ENCODE measurements at places on chromosomes 16 and 17.

GRCh38 chr16:14438256-14438655, 191.8 kb downstream of the PARN start:
- DNase-seq, result no peak
- H3K27me3 ChIP-seq, result no peaks in the 10 kb centered on the region
- peaks cover 24% of the 10 kb centered on the region for H3K4me1 ChIP-seq

GRCh38 chr16:26137956-26138355, 446.2 kb downstream of the HS3ST4 start:
- H3K4me3 ChIP-seq, result no peak overlapping the region
- H3K4me1 ChIP-seq, result no peaks in the 10 kb centered on the region
- no peak overlapping the region for H3K27ac ChIP-seq
- no peak for DNase-seq
- no peaks in the 10 kb centered on the region for H3K27me3 ChIP-seq
- H3K36me3 ChIP-seq, result no peaks in the 10 kb centered on the region

GRCh38 chr17:21772321-21772720, 80.0 kb downstream of the KCNJ18 start:
- H3K27ac ChIP-seq, result no peak overlapping the region
- no peaks in the 10 kb centered on the region for H3K4me1 ChIP-seq
- H3K4me3 ChIP-seq, result no peak overlapping the region
- no peaks in the 10 kb centered on the region for H3K36me3 ChIP-seq

- no peak for DNase-seq
- H3K27me3 ChIP-seq, result peaks cover 24% of the 10 kb centered on the region
- no peak overlapping the region for H3K4me3 ChIP-seq
- no peaks in the 10 kb centered on the region for H3K4me1 ChIP-seq
- no peaks in the 10 kb centered on the region for H3K36me3 ChIP-seq
These were observed 30.1 kb downstream of the FZD2 start for GRCh38 chr17:44587339-44587738.

DNA sequence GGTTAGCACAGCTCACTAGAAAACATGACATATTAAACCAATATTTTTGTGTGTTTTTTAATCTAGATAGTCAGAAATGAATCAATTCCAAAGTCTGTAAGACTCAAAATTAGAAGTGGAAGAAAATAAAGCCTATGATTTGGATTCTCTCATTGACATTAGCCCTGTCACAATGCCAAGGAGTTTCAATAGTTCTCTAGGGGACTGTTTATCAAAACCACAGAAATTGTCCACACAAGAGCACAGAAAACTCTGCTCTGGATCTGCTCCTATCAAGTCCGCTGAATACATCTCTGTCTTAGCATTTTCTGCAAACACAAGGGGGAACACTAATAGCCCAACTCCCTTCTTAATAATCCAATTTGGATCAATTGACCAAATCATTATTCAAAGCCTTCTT, 152.0 kb downstream of the HS3ST3B1 start:
- H3K27ac ChIP-seq, result no peak overlapping the region
- H3K27me3 ChIP-seq, result peaks cover 9% of the 10 kb centered on the region
- no peak overlapping the region for H3K4me3 ChIP-seq
- no peak for DNase-seq
- no peaks in the 10 kb centered on the region for H3K4me1 ChIP-seq

- H3K4me3 ChIP-seq, result no peak overlapping the region
- H3K4me1 ChIP-seq, result peaks cover 4% of the 10 kb centered on the region
- H3K27me3 ChIP-seq, result peaks cover 26% of the 10 kb centered on the region
- no peak overlapping the region for H3K27ac ChIP-seq
- DNase-seq, result no peak
These were observed 73.5 kb upstream of the GRIN2A start for GRCh38 chr16:10255728-10256127.

DNA sequence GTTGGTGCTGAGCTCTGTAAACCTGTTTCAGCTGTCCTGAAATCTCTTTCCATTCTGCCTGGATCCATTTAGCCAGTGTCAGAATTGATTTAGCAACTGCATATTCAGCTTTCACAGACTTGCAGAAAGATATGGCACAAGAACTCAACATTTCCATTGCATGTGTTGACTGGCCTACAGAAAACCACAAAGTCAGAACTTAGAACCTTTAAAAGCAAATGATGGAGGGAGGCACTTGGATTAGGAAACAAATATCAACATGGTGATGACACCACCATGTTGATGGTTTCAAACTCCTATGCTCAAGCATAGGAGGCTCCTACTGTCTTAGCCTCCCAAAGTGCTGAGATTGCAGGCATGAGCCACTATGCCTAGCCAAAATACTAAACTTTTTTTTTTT, 52.3 kb upstream of the ARL6IP1 start:
- H3K4me1 ChIP-seq, result peaks cover 5% of the 10 kb centered on the region

DNA sequence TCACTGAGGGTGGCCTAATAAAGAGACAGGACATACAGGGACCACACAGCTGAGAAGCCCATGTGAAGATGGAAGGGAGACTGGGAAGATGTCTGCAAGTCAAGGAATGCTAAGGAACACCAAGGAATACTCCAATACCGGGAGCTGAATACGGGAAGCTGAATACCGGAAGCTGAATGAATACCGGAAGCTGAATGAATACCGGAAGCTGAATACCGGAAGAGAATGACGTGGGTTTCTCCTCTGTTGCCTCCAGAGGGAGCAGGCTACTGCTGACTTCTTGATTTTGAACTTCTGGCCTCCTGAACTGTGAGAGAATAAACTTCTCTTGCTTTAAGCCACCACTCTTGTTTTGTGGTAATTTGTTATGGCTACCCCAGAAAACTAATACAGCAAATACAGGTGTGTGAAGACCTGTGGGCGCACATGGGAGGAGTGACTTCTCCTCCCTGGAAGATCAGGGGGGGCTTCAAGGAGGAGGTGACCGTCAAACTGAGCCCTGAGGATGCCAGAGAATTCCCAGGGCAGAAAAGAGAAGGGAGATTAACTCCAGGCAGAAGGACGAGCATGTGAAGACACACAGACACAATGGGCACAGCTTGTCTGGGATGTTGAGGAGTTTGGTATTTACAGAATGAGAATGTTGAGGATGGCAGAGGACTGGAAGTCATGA, 259.9 kb downstream of the IRF8 start:
- H3K4me3 ChIP-seq, result no peak overlapping the region
- peaks cover 2% of the 10 kb centered on the region for H3K36me3 ChIP-seq
- no peaks in the 10 kb centered on the region for H3K4me1 ChIP-seq
- H3K27me3 ChIP-seq, result peaks cover 6% of the 10 kb centered on the region
- no peak for DNase-seq

- DNase-seq, result peak; percentile 43
- no peaks in the 10 kb centered on the region for H3K27me3 ChIP-seq
- peak overlapping the region; percentile 97 for H3K27ac ChIP-seq
- peaks cover 33% of the 10 kb centered on the region for H3K4me1 ChIP-seq
These were observed 31.7 kb downstream of the SOCS1 start for GRCh38 chr16:11224096-11224893.

Data from effector memory CD8-positive, alpha-beta T cell (primary cell).